ENCODE measurements at places on chromosomes 5 and 9.

DNA sequence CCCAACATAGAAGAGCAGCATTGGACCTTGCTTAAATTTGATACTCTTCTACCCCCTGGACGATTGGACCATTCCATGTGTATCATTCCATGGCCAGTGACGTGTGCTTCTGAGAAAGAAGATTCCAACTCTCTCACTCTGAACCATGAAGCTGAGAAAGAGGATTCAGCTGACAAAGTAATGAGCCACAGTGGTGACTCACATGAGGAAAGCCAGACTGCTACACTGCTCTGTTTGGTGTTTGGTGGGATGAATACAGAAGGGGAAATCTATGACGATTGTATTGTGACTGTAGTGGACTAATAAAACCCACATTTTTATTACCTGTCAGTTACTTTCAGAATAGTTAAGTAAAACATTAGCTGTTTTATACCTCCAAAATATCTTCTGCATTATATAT lies 7.5 kb downstream of the HSPA5 start:
- DNase-seq = no peak

DNA sequence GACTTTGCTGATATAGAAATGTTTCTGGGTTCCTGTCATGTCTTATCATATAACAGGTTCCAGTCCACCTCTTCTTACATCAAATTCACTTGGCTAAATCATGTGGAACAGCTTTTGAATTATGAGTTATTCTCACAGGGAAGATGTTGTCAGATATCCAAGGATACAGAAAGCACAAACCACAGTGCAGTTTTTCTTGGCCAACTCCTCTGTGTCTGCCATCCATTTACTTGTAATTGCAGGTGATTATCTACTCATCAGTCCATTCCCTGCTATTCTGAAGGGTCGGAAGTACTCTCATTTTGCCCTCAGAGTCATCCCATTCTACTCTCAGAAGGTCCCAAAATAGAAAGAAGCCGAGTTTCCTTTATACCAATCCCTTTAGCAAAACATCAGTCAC lies 10.0 kb downstream of the MARCHF11 start:
- DNase-seq = no peak

- no peak for DNase-seq
Observed at GRCh38 chr9:9949368-9949767, 663.4 kb downstream of the PTPRD start.

- no peak for DNase-seq
Observed at GRCh38 chr9:81841333-81841732, 86.9 kb upstream of the SPATA31D4 start.

GRCh38 chr9:113985968-113986585 lies 92.0 kb downstream of the AMBP start:
- DNase-seq = no peak

GRCh38 chr5:147590096-147590495 lies 80.2 kb upstream of the DPYSL3 start:
- DNase-seq = no peak

DNA sequence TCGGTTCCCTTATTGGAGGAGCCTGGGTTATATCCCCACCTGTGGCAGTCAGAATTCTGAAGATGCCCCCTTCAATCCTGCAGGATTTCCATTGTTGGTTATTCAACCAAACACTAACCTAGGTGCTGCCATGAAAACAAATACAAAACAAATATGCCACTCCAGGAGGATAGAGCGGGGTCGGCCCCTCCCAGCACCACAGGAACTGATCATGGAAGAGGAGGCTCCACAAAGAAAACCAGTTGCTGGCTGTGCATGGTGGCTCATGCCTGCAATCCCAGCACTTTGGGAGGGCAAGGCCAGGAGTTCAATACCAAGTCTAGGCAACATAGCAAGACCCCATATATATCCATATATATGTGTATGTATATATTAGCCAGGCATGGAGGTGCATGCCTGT lies 13.2 kb upstream of the ADGRD2 start:
- DNase-seq = no peak

- no peak for DNase-seq
Observed at GRCh38 chr5:108523360-108523759, 141.5 kb upstream of the FBXL17 start.

GRCh38 chr5:130024006-130024405 lies 119.7 kb downstream of the CHSY3 start:
- DNase-seq = no peak

GRCh38 chr9:137445275-137445807 lies 4.2 kb upstream of the ENTPD8 start:
- no peak for DNase-seq

DNA sequence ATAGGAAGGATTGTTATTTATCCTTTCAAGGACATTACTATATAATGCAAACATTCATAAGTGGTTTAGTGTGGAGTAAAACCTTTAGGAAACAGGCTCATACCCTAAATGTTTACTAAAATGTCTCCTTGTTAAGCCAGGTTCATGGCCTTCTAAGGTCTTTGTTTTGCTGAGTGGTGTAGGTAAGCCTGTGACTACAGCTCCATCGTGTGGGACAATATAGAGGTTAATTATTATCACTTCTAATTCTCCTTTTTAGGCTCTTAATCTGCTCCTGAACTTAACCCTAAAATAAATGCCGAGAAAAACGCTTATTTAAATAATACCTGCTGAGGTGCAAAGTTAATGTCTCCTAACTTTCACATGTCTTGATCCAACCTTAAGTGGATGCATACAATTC lies 43.8 kb downstream of the SPINK5 start:
- DNase-seq = no peak

DNA sequence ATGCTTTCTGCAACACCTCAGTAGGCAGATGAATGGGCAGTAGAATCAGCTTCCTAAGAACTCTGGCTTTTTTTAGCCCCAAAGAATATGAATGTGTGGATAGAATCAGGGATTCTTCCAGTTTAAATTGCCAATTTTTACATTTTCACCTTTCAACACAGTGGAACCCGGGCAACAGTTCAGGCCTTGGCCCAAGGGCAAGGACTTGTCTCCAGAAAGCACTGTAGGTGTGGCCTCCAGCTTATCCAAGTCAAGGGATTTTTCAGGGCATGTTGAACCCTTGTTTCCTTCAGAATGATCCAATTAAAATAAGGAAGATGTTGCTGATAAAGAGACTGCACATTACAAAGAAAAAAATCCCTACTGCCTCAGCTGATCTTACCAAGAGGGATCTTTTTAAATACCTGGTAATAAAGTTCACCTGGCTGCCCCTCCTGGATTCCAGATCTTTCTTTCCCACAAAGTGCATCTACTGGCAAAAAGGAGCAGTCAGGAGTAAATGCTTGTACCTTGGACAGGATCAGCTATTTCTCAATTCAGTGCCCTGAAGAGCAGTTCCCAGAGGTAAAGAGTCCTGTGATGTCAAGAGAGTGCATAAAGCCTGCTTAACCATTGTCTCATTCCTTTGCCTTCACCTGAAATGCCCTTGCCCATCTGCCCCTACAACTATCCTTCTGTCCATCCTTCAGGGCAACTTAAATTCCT lies 80.1 kb upstream of the PLPP6 start:
- DNase-seq = no peak

DNA sequence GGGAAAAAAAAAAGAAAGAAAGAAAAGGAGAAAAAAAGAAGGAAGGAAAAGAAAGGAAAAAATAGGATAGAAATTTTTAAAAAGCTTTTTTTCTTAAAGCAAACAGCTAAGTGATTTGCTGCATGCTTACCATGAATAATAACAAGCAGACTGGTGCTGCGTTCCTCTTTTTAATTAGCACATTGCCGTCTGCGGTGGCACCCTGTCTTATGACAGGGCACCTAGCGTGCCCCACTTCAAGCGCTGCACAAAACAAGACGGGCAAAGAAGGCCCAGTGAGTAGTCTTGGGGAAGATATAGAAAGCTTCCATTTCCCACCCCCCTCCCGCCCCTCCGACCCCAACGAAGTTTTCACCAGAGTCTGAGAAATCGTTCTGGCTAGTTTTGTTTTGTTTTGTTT lies 513.9 kb downstream of the ZNF608 start:
- DNase-seq = no peak

- DNase-seq = no peak
Observed at GRCh38 chr9:83633255-83633654, 10.3 kb downstream of the IDNK start.

GRCh38 chr9:34568774-34569173 lies 20.8 kb downstream of the CNTFR start:
- no peak for DNase-seq

- no peak for DNase-seq
Observed at GRCh38 chr5:68037546-68037945, 178.0 kb upstream of the PIK3R1 start.

GRCh38 chr9:29556746-29557145 lies 1983.5 kb upstream of the C9orf72 start:
- no peak for DNase-seq

DNA sequence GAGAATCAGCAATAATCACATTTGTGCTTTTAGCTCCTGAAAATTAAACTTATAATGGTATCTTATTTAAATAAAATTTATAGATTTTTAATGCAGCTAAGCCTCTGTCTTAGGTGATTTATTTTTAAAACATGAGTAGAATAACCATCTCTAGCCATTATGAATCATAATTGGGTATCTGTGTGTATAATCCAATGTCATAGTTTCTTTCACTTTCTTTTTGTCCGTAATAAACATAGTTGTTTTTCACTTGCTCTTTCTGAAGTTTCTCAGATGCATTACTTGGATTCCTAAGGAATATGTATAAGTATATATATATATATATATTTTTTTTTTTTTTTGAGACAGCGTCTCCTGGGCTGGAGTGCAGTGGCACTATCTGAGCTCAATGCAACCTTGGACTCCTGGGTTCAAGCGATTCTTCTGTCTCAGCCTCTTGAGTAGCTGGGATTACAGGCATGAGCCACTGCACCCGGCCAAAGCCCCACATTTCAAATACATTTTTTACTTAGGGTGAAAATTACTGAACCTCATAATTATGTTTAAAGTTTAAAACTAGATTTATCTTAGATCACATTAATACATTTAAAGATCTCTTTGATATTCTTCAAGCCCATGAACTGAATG lies 377.1 kb downstream of the PRDM9 start:
- DNase-seq = no peak

DNA sequence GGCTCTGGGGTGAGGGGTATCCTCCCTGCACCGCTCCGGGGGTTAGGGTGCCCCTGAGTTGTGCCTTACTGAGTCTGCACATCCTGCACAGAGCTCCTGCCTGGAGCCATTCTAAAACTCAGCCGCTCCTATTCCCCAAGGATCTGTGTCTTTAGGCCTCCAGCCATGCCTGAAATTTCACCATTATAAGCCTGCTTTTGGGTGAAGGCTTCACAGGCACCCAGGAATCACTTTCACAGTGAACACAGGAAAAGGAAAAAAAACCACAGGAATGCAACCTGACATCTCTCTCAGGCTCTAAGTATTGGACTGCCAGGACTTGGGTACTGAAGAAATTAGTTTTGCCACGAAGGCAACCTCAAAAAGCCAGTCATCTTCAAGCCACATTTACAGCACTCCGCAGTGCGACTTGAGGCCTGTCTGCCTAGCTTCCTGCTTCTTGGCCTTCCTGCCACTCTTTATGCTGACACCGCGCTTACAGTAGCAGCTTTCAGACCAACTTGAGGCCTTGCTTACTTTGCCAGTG lies 30.9 kb downstream of the GALNT10 start:
- no peak for DNase-seq

GRCh38 chr9:114348261-114348905 lies 18.7 kb downstream of the ORM2 start:
- DNase-seq = no peak

GRCh38 chr5:77423022-77423750 lies 68.9 kb downstream of the WDR41 start:
- DNase-seq = no peak

- DNase-seq = no peak
Observed at GRCh38 chr9:19785230-19785629, 3.6 kb downstream of the SLC24A2 start.

DNA sequence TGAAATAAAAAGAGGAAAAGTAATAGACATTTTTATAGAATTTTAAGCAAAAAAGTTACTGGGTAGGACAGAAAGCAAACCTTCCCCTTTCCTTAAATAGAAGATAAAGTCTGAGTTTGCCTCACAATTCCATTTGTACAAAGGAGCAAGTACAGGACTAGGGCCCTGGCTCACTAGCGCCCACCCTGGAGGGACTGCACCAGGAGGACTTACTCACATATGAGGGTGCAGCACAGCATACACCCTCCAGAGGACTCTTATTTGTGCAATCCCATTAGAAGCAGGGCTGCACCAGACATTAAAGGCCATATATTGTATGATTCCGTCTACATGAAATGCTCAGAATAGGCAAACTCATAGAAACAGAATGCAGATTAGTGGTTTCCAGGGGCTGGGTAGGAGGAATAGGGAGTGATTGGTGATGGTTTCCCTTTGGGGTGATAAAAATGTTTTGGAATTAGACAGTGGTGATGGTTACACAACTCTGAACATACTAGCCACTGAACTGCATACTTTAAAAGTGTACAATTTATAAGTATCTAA lies 4.5 kb downstream of the REEP5 start:
- DNase-seq = no peak

GRCh38 chr9:89781838-89782540 lies 177.2 kb downstream of the GADD45G start:
- DNase-seq = no peak

- DNase-seq = no peak
Observed at GRCh38 chr5:194102-194501, 2.8 kb downstream of the LRRC14B start.

DNA sequence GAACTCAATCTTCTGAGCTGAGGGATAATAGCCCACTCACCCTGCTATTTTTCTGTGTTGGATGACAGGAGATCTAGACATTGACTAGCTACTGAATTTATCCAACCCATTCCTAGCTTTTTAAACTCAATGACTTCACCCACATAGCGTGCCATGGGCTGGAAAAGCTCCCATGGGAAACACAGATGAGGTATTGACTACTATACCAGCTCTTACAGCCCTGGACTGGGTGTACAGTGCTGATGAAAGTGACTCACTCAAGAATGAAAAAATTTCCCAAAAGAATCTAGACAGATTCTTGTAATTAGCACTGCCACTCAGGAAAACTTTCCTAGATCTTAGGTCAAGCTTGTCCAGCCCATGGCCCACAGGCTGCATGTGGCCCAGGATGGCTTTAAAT lies 72.7 kb upstream of the NREP start:
- DNase-seq = no peak

DNA sequence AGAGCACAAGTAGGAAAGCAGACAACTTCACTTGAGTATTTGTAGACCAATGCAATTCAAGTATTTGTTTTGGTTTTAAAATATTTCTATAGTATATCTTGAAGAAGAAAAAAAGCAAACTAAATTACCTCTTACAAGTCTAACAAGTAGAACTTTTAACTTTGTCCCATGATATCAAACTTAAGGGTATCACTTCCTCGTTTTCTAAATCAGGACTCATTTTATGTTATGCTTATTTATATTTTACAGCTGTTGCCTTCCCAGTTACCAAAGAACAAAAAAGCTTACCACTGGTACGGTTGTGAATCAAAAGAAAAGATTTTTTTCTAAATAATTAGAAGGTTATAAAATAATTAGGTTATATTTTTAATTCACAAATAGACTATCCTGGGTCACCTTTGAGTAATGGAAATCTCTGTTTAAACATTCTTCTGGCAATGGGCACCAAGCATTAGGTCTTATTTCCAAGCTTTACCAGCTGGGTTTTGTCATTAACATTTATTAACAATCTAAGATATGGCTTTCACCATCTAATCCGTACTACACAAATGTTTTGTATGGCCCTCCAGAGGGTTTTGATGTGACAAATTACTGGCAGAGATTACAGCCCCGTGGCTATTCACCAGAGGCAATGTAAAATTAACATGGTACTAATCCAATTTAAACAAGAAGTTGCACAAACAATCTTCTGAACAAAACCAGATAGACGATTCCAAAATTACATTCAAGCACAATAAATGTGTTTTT lies 63.6 kb downstream of the CEP120 start:
- DNase-seq = no peak

Data from NCI-H187 treated with DMSO at 0.1 percent for 48 hours (cell line).